ENCODE measurements at places on chromosomes 12 and 14.

DNA sequence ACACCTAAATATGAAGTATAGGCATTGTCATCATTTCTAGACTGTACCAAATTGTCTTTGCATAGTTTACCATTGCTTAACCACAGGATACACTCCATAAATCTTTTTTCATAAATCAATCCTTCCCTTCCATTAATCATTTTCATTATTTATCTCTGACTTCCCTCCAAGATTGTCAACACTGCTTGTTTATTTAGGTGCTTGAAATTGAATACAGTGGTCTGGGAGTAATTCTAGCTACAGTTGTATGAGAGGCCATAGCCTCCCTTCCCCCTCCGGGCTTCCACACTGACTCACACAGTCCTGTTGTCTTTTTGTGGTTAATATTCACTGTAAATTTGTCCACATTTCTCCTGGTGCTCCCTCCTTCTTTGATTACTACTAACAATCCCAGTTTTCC lies 114.2 kb upstream of the ARID2 start:
- DNase-seq, result no peak

DNA sequence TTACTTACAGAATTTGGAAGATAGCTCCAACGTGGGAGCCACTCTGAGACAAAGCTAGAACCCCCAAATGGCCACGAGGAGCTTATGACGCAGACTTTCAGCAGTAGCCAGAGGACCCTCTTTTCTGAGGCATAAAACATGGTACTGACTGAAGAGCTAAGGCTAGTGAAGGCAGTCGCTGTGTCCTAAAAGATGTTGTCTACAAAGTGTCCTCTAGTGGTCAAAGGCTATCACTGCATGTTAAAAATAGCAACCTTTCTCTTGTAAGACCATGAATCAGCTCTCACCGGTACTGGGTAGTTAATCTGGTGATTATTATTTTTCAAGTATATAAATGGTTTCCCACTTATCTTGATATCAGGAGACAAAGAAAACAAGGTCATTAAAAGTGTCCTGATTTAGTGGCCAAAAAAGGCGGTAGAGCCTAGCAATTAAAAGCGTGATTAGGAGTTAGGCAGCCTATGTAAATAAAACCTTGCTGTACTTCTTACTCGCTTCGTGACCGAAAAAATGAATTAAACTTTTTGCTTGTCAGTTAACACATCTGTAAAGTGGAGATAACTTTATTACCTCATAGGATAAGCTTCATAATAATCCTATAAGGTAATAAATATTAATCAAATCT lies 47.0 kb upstream of the LGR5 start:
- DNase-seq, result peak; percentile 23

- no peak for DNase-seq
Observed at GRCh38 chr12:118058881-118059280, 2.1 kb downstream of the WSB2 start.

DNA sequence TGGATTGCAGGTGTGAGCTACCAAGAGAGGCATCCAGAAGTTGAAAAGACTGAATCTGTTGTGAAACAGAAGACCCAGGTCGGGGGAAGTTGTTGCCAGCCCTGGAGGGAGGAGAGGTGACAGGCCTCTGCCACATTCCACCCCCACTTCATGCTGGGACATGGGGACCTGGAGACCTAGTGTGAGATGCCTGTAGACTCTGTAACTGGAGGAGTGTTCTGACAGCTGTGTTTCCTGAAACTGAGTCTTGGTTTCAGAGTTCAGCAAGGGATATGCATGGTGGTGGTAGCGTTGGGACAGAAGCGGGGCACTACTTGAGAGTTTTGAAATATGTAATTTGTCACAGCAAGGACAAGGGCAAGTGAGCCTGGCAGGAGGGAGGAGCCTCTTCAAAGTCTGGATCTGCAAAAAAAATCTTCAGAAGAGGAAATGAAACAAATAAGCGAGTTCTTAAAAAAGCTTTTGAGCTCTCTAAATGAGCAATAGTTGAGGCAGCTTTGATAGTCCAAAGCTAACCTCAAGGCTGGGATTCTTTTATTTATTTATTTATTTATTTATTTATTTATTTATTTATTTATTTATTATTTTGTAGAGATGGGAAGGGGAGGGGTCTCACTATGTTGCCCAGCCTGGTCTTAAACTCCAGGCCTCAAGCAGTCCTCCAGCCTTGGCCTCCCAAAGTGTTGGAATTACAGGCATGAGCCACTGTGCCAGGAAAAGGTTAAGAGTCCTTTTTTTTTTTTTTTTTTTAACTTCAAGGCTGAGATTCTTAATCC lies 58.9 kb upstream of the EEA1 start:
- peak; percentile 25 for DNase-seq

GRCh38 chr12:4685317-4685716 lies 34.9 kb upstream of the GALNT8 start:
- DNase-seq, result no peak

- no peak for DNase-seq
Observed at GRCh38 chr12:95551913-95552516, 739 bp upstream of the USP44 start.

All from right kidney (tissue), 9 donors.